ENCODE measurements at places on chromosomes 13 and 19. TPM values are rescaled to one million over a fixed set of nuclear protein-coding genes. Genes with fewer than 3 reads are reported as not detected.

The ZNF845 gene
- 7.5 TPM for total RNA-seq

The CPB2 gene
- total RNA-seq: not detected

The HIPK4 gene
- 0.20 TPM for total RNA-seq

The FPR2 gene
- not detected for total RNA-seq

The RPS19 gene
- total RNA-seq: 2,263 TPM

The DDA1 gene
- 37.3 TPM for total RNA-seq

The C1QTNF9B gene
- not detected for total RNA-seq

The ACP7 gene
- not detected for total RNA-seq

The FPR3 gene
- not detected for total RNA-seq

The CCDC106 gene
- total RNA-seq: 20.8 TPM

The PALM gene
- 86.9 TPM for total RNA-seq

The SLC7A10 gene
- 0.91 TPM for total RNA-seq

The OVOL3 gene
- total RNA-seq: not detected

The SPTBN4 gene
- total RNA-seq: 1.7 TPM

The KLK1 gene
- 0.40 TPM for total RNA-seq

The CD70 gene
- not detected for total RNA-seq

The KIR3DL2 gene
- total RNA-seq: not detected

The PSG3 gene
- not detected for total RNA-seq

The TEKTIP1 gene
- total RNA-seq: 2.6 TPM

The FGF22 gene
- total RNA-seq: 0.38 TPM

The FLT3LG gene
- 2.4 TPM for total RNA-seq

The APOC4 gene
- not detected for total RNA-seq

The FCAR gene
- total RNA-seq: not detected

The ZNF665 gene
- 9.8 TPM for total RNA-seq

The TMEM238 gene
- total RNA-seq: 2.3 TPM
